Esophagus squamous epithelium (tissue), 5 donors: ENCODE measurements at places on chromosomes 2 and 18.

DNA sequence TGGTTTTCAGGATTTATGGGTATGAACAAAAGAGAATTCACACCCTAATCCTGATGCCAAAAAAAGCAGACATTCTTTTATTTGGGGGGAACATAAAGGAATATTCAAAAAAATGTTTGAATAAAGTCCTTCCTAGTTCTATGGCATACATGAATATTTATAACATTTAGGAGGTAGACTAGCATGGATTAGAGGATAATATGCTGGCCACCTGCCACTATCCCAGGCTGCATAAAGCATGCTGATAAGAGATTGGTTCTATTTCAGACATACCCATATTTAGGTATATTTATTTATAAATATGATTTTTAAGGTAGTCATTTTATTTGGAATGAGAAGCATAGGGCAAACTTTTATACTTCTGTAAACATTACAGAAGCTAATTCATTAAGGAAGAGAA lies 34.9 kb upstream of the MAP3K20 start:
- no peak for DNase-seq

DNA sequence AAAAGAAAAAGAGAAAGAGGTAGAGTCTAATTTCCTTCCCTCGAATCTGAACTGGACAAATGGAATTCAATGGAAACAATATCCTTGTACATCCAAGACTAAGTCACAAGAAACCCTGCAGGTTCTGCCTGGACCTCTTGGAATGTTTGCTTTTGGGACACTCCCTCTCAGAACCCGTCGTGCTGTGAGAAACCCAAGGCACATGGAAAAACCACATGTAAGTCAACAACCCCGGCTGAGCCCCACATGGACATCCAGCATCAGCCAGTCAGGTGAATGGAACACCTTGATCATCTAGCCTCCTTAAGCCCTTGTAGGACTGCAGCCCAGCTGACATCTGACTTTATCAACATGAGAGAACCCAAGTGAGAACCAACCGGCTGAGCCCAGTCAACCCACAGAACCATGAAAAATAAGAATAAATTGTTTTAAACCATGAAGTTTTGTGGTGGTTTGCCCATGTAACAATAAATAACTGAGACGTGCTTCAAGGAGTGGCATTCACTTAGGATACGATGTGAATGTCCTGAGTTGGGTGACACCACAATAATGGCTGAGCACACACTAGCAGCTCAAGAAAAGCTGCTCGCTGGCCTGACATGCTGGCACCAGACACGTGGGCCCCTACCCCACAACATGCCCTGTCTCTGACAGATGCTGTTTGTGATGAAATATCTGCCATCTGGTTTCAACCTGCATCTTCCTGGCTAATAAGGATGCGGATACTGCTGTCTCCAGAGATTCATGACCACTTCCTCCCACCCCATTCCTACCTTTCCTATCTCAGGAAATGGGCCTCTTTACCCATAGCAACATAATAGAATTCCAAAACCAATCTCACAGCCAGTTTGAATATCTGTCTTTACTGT lies 28.8 kb downstream of the PKDCC start:
- DNase-seq, result no peak

- no peak for DNase-seq
These were observed 1.7 kb downstream of the ROCK2 start for GRCh38 chr2:11342551-11343367.

DNA sequence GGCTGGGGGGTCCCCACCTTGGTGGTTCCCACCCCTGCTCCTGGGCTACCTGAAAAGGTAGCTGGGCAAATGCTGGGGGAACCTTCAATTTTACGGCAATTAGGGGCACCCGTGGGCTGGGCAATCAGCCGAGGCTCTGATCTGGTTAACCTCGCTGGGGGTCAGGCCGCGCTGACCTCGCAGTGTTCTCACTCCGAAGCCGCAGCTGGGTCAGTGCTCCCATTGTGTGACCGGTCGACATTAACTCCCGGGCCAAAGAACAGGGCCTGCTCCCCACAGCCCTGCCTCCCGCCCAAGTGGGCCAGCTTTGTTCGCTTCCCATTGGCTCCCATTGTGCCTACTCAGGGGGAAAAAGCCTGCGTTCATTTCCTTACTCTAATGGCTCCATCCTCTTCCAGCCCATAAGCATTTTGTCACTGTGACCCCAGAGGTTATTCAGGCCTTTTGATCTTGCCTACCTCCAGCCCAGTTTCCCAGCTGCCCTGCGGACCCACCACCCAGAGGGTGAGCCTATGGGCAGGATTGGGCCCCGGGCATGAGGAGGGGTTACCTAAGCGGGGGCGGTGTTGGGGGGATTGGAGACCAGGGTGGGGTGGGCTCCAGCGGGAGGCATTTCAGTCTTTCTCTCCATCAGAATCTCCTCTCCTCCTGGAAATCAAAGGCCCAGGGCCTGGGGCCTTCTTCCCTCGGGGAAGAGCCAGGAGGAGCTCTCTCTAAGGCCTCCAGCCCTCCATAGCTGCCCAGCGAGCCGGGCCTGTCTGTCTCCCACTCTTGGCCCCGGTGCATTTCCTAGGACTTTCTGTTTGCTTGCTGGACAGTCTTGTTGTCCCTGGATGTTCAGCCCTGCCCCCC lies 90.1 kb downstream of the MYCN start:
- DNase-seq, result no peak

GRCh38 chr2:64653109-64654062 lies at the start of gene SERTAD2:
Gene SERTAD2, minus strand, starts transcription at chr2:64653913. Its CDS starts 17,042 bp downstream, at chr2:64636871.
- DNase-seq, result peak; percentile 53

DNA sequence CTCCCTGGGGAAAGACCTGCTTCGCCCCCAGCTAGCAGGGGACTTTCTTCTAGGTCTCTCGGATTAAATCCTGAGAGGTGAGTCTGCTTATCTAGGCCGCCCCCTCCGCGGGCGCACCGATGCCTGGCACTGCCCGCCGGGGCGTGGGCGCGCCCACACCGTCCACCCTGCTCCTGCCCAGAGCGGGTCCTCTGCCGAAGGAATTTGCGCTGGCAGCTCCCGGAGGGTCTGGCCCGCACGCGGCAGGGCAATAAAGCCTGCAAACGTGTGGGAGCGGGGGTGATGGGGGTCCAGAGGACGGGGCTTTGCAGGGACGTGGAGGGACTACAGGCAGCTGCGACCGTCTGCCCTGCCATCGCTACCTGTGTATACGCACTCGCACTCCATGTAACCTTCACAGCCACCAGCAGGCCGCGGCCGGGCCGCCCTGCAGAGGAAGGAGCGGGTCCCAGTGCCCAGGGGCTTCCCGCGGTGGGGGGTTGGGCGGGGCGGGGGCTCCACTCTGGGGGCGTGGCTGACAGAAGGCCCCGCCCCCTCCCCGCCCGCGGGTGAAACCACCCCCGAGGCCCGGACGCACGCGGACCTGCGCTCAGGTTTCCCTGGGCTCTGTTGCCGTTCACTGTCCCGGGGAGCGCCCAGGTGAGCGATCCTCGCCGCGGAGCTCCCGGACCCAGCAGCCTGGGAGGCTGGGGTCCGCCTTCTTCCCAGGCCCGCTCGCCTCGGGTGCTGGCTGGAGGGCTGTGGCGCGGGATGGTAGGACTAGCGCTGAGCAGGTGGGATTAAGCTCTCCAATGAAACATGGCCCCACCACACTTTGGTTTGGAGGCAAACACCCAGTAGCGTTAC lies 174.5 kb upstream of the HS6ST1 start:
- no peak for DNase-seq

- no peak for DNase-seq
These were observed 25.7 kb upstream of the COX7A2L start for GRCh38 chr2:42386682-42387081.

GRCh38 chr2:148926291-148926961 lies 51.4 kb downstream of the KIF5C start:
- no peak for DNase-seq

DNA sequence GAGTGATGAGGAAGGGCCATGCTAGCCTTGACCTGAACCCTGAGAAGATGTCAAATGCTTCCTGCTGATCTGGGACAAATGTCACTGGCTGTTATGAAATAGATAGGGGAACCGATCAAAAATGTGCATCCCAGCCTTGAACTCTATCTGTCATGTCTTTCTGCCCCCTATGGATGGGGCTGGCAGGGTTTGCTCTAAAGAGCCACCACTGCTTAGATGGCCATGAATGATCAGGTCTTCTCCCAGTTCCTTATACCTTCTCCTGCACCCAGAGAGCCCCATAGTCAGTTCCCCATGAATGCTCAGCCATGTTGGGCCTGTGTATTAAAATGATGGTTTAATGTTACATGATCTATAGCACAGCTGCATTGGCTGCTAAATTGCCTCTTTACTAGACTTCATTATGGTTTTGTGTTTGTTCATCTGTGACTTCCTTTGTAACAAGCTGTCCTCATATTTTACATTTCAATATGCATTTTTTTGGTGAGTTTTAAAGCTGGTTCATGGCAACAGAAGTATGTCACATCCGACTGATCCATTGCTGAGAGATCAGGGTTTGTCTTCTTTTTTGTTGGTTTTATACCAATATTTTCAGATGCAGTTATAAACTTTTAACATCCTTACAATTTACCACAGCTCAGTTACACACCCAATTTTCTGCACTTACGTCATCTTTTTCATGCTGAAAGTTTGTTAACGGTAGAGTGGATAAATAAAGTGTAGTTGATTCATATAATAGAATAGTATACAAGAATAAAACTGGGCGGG lies 56.3 kb upstream of the SMAD2 start:
- no peak for DNase-seq

GRCh38 chr2:2057125-2057721 lies 273.9 kb downstream of the MYT1L start:
- DNase-seq, result peak; percentile 25

- no peak for DNase-seq
These were observed 35.3 kb downstream of the SPRED2 start for GRCh38 chr2:65397122-65397521.

GRCh38 chr2:183267148-183267827 lies 143.0 kb downstream of the NUP35 start:
- DNase-seq, result no peak

GRCh38 chr2:128783193-128783671 lies 464.6 kb upstream of the HS6ST1 start:
- DNase-seq, result no peak

- no peak for DNase-seq
These were observed 84.2 kb downstream of the IRS1 start for GRCh38 chr2:226715347-226715990.

- DNase-seq, result no peak
These were observed 9.5 kb downstream of the COPS7B start for GRCh38 chr2:231795525-231796327.

DNA sequence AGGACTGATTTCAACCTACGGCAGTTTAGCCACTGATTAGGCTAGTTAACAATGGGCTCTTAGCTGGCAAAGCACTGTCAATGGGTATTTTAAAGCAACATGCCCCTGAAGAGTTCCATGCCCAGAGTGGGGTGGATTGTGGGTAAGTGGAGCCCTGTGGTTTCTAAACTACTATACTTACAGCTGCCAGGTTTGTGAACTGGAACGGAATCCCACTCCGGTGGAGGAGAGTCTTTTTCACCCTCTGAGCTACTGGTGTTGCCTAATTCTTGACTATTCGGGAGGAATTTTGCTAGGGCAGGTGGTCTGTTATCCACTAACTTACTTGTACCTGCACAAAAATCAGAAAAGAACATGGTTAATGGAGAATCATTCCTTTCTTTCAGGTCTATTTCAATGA lies 52.6 kb downstream of the ZAP70 start:
- DNase-seq, result no peak

GRCh38 chr2:2838548-2838845 lies 507.4 kb upstream of the MYT1L start:
- DNase-seq, result no peak

DNA sequence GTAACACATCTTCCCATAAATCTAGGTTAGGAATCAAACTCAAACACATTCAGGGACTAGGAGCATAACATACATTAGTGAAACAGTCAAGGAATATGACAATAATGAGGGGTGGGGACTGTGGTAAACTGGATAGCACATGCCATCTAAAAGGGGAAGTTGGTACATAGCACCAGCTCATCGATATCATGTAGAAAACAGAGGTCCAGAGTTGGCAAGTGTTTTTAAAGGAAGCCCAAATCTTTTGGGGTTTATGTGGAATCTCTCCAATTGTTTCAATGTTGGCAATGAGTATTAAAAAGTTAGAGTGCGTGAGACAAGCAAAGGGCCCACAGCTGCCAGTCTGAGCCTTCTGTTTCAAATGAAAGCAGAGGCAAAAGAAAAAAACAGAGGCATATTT lies 24.4 kb downstream of the KLF7 start:
- DNase-seq, result no peak

DNA sequence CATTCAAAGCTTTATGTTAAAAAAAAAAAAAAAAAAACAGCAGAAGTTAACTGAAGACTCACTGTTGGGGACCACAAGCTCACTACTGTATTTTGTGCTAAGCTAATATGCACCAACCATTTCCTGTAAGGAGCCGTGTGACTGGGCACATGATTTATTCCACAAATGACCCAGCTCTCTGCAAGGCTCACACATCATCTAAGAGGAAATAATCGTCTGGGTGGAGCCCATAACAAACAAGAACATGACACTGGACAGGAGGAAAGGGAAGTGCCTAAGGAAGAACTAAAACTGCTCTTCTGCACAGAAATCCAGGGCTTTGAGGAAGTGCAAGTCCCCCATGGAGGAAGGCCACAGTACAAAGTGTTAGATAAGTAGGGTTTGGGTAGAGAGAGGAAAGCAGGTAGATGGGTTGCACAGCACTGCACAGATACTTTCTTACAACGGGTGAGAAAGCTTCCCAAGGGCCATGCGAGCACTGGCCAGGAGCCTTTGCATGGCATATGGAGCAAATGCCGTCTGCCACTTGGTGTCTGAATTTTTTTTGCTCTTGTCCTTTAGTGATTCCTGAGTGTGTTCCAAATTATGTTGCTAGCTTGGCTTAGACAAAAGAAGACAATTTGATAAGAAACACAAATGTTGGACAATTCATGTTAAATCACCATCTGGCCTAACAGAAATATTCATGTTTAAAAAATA lies 24.4 kb downstream of the NFE2L2 start:
- DNase-seq, result peak; percentile 27

DNA sequence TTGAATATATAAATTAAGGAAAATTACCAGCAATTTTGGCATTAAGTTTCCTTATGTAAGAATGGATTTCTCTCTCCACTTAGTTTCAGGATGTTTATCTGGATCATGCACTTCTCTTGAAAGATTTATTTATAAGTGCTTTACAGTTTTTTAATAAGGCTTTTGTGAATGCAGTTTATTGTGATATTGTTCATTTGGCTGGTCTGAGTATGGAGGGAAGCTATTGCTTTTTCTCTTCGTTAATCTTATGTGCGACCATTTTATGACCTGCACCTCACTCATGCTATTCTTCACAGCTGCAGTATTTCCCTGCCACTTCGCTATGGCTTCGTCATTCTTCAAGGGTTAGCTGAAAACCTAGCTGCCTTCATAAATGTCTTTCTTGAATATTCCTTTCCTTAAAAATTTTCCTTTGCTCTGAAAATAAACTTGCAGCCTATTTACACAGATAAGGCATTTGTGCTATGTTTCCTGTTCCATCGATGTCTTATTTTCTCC lies 233.4 kb downstream of the SOCS6 start:
- DNase-seq, result no peak

DNA sequence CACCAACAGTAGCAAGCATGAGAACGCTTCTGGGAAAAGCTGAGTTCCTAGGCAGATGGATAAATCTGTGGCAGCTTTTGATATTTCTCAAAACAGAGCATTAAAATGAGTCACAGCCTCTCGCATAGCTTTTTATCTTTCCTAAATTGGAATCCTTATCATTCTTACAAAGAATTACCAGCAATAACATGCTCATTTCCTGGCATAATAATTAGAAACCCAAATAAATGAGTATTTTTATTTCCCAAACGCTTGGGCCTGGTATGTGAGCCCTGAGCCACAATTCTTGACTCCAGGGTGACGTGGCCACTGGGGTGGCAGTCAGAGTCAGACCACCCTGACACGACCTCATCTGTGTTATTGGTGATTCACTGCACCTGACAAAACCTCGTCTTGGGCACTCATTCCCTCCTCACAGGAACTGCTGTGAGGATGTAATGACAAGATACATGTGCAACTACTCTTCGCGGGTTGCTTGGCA lies 210.7 kb downstream of the ARL4C start:
- DNase-seq, result no peak
